Kidney glomerular epithelial cell (primary cell): ENCODE measurements at places on chromosomes 16 and 17.
A peak's percentile ranks its signal among the peaks of the same experiment; 100 is the strongest.

- peak; percentile 68 for DNase-seq
Observed at GRCh38 chr17:49779739-49780231, 8.7 kb upstream of the KAT7 start.

GRCh38 chr16:2056681-2057407 lies 9.1 kb downstream of the TSC2 start:
- no peak for DNase-seq

- DNase-seq, result no peak
Observed at GRCh38 chr16:75035410-75035968, 36.7 kb downstream of the ZNRF1 start.

- DNase-seq, result no peak
Observed at GRCh38 chr16:67667453-67667816, 821 bp downstream of the C16orf86 start.

DNA sequence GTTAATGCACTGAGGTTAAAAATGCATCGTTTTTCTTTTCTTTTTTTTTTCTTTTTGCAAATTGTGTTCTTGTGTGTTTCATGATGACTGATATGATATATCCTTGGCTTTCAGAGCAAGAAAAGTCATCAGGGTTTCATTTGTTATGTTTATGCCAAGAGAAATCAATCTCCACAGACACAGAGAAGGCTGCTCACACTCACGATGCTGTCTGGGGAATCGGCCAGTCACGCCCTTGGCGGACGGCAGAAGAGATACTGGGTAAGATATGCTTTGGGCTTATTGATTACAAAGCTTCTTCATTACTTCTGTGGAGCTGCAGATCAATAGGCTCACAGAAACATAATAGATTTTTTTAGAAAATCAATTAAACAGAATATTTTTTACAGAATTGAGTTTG lies 42.2 kb upstream of the TNRC6C start:
- DNase-seq, result no peak
